ENCODE measurements at places on chromosomes 16 and 17.

DNA sequence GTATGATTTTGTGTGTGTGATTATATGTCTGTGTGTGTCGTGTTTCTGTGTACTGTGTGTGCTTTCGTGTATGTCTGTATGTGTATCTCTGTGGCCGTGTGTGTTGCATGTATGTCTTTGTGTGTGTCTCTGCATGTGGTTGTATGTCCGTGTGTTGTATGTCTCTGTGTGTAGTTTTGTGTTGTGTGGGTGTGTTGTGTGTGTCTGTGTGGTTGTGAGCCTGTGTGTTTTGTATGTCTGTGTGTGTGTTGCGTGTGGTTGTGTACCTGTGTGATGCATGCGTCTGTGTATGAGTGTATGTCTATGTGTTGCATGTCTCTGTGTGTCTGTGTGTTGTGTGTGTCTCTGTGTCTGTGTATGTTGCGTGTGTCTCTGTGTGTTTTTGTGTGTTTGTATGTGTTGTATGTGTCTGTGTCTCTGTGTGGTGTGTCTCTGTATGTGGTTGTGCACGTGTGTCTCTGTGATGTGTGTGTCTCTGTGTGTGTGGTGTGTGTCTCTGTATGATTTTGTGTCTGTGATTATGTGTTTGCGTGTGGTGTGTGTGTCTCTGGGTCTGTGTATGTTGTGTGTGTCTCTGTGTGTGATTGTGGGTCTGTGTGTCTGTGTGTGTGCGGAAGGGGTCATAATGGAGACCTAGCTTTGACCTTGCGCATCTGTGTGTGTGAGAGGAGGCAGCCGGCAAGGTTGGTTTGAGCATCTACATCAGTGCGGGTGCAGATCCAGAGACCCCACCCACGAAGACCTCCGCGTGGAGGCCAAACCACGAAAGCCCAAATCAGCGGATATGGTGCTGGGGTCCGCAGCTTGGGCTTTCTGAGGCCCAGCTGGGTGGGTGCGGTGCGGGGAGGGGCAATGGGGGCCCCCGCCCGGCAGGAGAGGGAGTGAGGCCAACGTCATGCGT lies 212.6 kb upstream of the GSE1 start:
- no peak for DNase-seq

DNA sequence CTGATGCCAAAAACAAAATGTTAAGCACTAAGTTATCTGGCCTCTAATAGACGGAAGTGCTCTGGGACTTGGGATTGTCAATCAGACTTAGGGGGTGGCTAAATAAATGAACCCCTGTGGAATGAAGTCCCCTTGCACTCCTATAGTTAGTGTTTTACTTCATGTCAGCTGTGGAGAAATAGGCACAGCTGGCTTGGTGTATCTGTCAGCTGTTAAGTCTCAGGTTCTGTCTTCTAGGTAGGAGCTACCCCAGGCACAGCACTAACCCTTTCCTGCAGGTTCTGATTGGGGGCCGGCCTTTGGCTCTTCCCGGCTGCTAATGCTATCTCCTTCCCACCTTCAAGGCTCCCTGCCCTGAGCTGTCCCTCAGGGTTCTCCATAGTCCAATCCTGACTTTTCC lies 410.6 kb downstream of the UTP18 start:
- no peak for DNase-seq

DNA sequence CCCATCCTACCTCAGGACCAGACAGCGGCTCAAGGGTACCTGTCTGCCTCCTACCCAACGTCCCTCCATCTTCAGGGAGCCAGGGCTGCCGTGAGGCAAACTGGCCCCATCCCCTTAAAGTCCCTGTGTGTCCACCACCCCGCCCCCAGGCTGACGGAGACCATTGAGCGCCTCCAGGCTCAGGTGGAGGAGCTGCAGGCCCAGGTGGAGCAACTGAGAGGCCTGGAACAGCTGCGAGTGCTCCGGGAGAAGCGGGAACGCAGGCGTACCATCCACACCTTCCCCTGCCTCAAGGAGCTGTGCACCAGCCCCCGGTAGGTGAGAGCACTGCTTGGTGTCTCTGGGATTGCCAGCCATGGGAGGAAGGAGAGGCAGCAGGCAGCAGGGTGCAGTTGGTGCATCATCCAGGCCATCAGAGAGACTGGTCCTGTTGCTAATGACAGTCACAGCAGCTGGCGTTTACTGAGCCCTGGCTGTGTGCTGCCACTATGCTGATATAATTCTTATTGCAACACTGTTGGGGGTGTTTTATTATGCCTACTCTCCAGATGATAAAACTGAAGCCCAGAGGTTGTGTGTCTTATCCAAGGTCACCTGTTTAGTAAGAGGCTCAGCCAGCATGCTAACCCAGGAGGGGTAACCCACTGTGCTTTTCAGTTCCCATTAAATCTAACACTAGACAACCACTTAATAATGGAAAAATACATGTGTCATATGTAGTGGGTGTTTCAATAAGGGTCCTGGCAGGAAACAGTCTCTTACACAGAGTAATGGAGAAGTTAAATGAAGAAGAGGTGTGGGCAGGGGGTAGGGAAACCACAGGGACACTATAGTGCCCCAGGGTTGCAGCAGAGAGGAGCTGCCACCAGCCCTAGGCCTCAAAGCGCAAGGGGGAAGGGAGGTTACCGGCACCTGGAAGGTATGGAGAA lies 10.3 kb upstream of the MRPL58 start:
- no peak for DNase-seq

DNA sequence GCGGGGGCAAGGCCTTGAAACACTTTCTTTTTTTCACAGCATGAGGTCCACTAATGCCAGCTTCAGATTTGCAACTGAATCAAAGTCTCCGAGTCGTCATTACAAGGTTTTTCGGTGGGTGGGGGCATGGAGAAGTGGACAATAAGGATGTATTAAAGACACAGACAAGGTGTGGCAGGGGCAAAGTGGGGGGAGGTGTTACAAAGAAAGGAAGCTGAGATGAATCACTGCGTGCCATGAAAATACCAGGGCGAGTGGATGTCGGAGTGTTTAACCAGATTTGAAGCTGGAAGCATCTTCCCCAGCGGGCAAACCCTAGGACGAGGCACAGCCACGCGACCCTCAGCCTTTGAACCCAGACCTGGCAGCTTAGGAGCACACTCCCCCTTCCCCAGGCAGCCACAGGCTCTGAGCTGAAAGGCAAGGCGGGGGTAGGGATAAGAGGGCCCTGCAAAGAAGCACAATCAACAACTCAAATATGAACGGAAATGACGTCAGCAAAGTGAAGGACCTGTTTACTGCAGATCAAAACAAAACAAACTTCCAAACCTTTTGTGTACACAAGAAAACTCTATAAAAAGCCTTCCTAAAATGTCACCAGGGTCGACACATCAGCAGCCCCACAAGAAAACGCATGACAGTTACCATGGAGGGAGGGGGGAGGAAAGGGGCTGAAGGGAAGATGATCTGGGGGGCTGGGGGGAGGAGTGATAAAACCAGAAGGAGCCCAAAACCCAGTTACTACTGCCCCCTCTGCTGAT lies 5.6 kb upstream of the ZFHX3 start:
- no peak for DNase-seq

DNA sequence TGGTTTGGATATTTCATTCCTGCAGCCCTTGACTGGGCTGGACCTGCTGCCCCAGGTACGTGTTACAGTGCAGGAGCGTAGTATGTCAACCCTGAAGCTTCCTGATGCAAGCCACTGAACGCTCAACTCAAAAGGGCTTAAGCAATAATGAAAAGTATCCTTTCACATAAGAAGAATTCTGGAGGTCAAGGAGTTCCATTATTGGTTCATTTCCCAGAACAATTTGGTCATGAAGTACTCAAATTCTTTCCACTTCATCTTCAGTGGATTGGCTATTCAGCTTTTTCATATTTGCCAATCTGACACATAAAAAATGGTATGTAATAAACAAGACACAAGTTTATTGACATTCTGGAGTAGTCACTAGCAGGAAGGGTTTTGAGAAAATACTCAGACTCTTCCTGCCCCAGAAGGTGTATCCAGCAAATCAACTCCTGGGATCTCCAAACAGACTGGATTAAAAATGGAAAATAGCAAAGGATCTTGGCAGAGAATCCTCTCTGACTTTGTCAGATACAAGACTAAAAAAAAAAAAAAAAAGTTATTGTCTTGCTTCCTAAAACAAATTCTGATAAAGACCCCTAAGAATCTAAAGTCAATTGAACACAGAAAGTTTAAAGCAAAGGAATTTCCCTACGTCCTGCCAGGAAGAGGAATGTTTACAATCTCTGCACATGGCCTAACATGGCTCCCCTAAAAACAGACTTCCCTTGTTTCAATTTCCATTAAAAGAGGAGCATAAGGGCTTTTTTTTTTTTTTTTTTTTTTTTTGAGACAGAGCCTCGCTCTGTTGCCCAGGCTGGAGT lies 37.5 kb upstream of the WSB1 start:
- no peak for DNase-seq

DNA sequence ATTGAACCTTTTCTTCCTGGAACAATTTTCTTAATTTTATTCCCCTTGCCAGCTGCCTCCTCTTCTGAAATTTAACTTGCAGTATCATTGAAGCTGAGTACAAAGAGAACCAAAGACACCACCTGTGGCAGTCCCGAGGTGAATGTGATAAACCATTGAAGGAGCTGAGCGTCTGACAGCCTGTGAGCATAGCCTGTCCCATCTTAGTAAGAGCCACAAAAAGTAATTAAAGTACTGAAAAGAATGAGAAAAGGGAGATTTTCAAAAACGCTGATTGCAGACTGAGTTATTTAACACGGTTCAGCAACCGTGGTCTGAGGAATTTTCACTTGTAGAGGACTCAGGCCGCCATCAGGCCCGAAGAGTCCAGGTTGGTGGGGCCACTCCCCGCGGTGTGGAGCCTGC lies 27.2 kb upstream of the ST6GALNAC1 start:
- DNase-seq: no peak

DNA sequence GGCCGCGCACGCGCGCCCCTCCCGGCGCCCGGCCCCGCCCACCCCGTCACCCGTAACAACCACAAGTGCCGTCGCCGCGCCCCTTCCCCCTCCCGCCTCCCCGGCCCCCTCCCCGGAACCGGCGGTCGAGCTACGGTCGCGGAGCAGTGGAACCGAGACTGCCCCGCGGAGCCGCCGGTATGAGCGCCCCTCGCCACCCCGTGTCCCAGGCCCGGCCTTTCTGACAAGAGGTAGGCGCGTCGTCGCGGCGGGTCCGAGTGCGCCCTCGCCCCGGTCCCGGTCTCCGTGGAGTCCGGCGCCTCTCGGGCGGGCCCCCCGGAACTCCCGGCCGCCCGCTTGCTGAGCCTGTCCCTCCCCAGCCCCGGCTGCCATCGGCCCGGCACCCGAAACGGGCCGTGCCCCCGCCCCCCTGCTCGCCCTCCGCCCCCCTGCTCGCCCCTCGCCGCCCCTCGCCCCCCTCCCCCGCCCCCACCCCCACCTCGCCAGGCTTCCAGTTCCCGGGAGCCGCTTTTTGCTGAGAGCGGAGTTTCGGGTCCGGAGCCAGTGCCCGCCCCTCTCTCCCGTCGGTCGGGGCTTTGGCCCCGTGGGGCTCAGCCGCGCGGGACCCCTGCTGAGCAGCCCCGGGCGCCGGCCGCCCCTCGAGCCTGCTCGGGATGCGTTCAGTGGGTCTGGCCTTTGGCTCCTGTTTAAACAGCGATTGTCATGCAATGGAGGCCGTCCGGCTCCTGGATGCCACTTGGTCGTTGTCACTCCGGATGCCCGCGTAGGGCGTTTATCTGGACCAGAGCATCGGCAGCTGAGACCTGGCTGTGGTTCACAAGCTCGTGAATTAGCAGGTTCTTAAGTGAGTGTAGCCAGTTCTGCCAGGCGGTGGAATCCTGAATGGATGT lies at the start of gene SEC14L1:
Gene SEC14L1 (plus strand): TSS at position 92 of the 890 bp plus-strand sequence. CDS start 2,628 bp downstream, outside the sequence.
- DNase-seq: no peak

- no peak for DNase-seq
These were observed 3.4 kb downstream of the SKA2 start for GRCh38 chr17:59151591-59151990.

GRCh38 chr17:41096055-41096454 lies 1.9 kb downstream of the KRTAP4-8 start:
- no peak for DNase-seq

DNA sequence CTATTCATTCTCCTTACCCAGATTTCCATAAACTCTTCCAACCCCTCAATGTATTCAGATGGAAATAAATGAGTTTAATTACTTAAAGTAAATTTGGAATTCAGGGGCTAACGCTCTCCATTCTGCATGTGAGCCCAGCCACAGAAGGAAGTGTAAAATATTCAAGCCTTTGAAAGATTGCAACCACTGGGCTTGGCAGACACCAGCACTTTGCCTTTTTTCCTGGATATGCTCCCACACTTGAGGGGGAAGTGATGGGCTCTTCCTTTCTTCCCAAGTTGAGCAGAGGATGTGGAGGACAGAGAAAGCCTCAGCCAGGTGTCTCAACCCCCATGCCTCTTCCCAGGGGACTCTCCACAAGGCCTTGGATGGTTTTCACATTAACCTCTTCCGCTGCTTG lies 825.1 kb upstream of the EEF2KMT start:
- DNase-seq: no peak

GRCh38 chr17:16352667-16353316 lies 477 bp downstream of the CENPV start:
- DNase-seq: peak; percentile 70

GRCh38 chr16:26840691-26841090 lies 226.0 kb upstream of the C16orf82 start:
- no peak for DNase-seq

GRCh38 chr16:57859331-57859730 lies 57.0 kb upstream of the KIFC3 start:
- no peak for DNase-seq

DNA sequence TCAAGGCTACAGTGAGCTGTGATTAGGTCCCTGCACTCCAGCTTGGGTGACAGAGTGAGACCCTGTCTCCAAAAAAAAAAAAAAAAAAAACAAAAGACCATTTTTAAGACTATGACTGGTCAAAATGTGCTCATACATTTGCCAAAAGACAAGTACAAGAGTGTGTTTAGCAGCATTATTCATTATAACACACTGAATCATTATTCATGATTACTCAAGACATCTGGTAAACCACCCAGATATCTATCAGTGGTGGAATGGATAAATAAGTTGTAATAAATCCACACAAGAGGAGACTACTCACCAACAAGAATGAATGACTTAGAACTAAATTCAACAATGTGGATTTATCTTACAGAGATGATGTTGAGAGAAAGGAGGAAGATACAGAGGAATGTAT lies 716.3 kb downstream of the MAF start:
- no peak for DNase-seq

DNA sequence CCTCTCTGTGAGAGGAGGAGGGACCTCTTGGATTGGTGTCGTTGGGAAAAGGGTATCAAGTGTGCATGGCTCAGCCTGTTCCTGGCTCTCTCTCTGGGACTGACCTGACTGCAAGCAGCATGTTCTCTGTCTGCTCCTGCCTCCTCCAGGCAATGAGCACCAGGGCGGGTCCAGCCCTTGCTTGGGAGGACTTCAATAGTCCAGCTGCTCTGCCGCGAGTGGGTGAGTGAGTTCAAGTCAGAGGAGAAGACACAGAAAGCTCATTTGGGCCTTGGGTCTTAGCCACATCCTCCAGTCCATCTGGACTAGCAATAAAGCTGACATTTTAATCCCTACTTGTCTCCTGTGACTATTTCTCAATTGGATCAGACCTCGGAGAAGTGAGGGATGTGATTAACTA lies 25.2 kb upstream of the TNS4 start:
- DNase-seq: no peak

- DNase-seq: no peak
These were observed 571 bp downstream of the TIMP2 start for GRCh38 chr17:78924481-78925151.

All from NCI-H1105 (cell line).